ENCODE measurements at places on chromosomes 12 and 14. TPM values are rescaled to one million over a fixed set of nuclear protein-coding genes. Genes with fewer than 3 reads are reported as not detected.
A peak's percentile ranks its signal among the peaks of the same experiment; 100 is the strongest.

GRCh38 chr12:15044471-15044870, 71.6 kb downstream of the PDE6H start:
- no peak for DNase-seq

DNA sequence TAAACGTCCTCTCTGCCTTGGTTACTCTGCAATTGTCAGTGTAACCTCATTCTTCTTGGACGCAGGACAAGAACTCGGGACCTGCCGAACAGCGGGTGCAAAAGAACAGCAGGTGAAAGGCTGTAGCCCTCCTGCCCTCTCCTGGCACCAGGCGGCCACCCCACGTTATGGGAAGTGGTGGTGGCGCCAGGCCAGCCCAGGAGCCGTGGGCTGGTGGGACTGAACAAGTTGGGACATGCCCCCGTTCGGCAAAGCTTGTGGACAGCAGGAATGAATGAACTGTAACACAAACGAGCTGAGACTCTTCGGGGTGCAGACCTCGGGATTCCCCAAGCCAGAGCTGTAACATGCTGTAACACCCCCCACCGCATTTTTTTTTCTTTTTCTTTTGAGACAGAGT, 6.6 kb upstream of the M6PR start:
- no peak for DNase-seq

GRCh38 chr12:51329742-51330141, 5.8 kb upstream of the BIN2 start:
- no peak for DNase-seq

- no peak for DNase-seq
Measured at GRCh38 chr12:131436922-131437705, 273.8 kb upstream of the SFSWAP start.

DNA sequence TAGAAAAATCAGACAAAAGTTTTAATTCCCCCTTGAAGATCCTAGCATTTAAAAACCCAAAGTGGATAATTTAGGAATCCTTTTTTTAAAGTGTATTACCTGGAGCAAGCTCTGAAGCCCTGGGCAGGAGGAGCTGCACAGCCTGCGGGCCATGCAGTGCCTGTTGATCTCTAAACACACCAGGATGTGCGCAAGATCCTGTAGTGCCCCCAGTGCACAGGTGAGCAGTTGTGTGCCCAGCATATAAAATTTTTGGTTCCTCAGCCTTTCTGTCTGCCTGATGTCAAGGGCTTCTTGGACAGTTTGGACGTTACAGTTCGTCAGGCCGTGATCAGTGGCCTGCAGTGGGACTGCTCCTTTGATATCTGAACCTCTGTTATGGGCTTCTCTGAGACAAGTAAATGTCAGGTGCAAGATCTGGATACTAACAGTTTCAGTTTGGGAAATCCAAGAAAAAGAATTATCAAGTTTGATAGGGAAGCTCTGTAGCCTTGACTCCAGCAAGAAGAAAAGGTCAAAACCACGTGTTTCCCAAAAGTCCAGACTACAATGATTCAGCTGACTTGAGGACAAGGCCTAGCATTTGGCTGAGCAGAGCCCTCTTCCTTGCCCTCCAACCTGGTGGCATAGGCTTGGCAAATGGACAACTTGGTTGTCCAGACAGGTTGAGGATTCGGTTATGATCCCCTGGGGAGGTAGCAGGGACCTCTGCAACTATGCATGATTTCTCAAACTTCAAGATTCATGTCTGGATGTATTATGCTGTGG, 1.0 kb downstream of the ATXN7L3B start:
- no peak for DNase-seq

GRCh38 chr12:116217045-116217735, 60.3 kb downstream of the MED13L start:
- DNase-seq, result no peak

- no peak for DNase-seq
Measured at GRCh38 chr12:27966870-27967269, 5.7 kb downstream of the PTHLH start.

GRCh38 chr14:35867280-35867629, 41.1 kb downstream of the BRMS1L start:
- no peak for DNase-seq

- DNase-seq, result no peak
Measured at GRCh38 chr12:68237619-68238018, 12.0 kb upstream of the IL26 start.

DNA sequence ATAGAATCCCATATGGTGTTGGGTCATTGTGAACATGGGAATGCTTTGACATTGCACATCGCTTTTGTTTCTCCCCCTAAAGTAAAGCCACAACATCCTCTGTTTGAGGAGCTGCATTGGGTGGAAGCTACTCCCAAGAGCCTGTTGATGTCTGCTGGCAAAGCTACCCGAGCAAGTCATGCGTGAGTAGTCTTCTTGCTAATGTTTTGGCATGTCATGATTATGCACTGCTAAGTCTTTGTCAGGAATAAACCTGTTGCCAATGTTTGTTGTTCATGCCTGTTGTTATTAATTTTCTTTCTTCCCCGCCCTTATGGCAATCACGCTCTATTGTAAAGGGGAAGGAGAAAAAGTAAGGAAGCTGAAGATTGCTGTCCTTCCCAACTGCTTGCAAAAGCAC, 97.3 kb downstream of the EXOC5 start:
- no peak for DNase-seq

- DNase-seq, result no peak
Measured at GRCh38 chr14:97353102-97353501, 555.9 kb downstream of the VRK1 start.

DNA sequence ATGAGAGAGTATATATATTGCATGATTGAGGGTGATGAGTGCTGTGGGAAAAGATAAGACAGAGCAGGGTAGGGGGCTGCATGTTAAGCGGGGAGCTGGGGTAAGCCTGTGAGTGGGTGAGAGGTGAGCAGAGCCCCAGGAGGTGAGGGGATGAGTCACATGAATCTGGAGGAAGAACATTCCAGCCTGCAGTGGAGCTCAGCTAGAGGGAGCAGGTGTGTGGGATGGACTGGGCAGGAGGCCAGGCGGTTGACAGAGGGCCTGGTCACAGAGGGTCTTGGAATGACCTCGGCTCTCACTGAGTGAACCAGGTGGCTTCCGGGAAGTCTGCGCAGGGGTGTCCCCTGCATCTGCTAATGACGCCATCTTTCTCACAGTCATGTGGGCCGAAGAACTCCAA, 44.4 kb downstream of the GIT2 start:
- DNase-seq, result no peak

- DNase-seq, result no peak
Measured at GRCh38 chr14:49904270-49904669, 11.4 kb downstream of the ARF6 start.

DNA sequence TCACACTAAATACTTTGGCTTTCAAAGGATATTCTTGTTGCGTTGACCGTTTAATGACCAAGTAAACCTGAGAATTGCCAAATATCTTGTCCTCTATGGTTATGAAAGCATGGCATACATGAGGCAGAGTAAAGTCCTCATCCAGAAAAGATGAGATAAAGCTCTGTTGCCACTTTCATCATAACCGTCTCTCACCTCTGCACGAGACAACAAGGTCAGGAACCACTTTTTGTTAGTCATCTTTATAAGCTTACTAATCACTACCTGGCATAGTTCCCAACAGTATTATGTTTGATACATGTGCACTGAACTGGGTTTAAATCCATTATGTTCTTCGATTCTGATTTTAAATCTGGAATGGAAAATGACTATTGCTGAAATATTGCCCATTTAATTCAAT, 31.3 kb downstream of the PTPRB start:
- no peak for DNase-seq

DNA sequence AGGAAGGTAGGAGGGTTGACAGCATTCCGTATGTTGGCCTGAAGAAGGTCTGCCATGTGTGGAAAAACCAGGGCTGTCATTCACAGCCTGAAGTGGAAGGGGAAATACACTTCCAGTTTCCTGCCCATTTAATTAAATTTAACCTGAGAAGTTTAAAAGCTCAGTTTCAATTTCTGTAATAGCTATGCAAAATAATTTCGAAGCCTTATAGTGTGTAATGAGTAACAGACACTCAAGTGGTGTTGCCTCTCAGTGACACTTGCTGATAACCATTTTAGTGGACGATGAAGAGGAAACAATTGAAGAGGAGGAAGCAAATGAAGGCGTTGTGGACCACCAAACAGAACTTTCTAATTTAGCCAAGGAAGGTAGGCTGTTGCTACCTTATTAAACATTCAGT, 44.8 kb downstream of the EP400 start:
- no peak for DNase-seq

DNA sequence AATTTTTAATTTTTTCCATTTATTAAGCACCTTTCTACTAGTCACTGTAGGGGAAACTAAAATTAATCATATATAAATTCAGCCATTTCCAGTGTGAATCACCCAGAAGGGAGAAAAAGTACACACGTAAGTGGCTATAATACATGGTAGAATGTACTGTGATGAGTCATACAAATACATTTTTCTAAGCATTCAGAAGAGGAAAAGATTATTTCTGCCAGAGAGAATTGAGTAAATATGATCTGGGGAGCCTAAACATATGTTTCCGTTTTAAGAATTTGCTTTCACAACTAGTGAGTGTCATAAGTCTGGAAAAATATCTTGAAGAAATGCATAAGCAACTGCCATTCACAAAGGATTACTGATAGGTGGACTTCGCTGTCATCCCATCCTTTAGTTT, 102.8 kb downstream of the TGFB3 start:
- DNase-seq, result no peak

GRCh38 chr12:126681676-126682075, 1585.3 kb upstream of the TMEM132C start:
- no peak for DNase-seq

GRCh38 chr12:7877420-7877819, 4.7 kb upstream of the SLC2A14 start:
- DNase-seq, result no peak

DNA sequence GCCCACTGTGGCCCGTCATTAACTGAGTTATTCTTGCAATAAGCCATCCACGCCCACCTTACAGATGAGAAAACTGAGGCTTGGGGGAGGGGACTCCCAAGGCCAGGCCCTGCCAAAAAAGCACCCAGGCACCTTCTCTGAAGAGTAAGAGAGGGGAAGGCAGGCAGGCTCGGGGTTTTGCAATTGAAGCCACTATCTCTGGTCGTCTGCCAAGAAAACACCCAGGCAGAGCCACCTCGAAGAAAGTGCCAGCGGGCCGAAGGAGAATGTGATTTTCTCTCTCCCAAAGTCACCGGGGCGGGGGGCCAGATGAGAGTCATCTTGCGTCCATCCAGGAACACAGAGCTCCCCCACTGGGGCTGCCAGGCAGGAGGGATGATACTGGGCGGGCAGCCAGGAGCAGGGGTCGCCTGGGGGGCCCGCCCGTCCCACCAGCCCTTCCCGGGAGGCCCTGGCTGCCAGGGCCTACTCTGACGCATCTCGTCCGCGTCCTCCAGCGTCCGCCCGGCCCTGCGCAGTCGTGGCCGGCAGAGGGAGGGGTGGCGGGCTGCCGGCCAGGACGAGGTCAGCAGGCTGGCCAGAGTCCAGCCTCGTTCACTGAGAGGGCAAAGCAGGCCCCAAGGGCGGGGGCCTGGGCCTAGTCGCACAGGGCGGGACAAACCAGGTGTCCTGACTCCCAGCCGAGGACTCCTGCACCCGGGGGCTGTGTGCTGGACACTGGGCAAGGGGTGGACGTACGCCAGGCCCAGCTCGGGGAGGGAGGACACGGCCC, 74.3 kb downstream of the RFLNA start:
- DNase-seq, result peak; percentile 63

DNA sequence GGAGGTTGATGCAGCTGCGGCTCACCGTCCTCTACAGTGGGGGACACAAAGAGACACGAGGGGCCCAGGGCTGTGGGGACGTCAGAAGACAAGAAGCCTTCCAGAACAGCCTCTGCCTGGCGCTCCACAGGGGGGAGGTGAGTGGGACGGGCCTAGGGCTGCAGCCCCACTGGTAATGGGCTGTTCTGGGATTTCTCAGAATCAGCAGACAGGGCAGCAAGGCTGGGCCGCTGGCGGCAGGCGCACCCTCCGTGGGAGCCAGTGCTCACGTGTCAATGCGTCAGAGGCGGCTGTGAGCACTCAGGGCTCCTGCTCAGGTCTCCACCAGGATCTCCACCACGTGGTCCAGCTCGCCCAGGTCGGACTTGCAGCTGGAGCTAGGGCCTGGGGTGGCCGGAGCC, 10.0 kb downstream of the CDCA4 start:
- DNase-seq, result no peak

GRCh38 chr12:76674669-76675315, 89.1 kb upstream of the ZDHHC17 start:
- no peak for DNase-seq

DNA sequence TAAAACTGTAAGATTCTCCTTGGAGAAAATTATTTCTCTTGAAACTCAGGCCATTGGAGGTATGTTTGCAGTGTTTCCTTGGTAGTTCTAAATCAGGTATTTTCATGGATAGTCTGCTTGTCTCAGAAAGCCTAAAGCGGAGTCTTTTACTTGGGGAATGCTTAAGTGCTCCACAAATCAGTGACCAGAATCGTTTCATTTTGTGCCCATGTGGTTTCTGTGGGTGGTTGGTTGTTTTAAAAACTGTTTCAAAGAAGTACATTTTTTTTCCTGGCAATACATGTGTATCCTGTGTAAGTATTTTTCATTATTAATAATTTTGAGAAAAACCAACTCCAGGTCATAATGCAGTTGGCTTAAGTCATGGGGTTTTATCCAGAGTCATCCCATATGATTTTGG, 33.6 kb downstream of the CCDC91 start:
- no peak for DNase-seq

GRCh38 chr12:53172352-53172751, 8.2 kb upstream of the ZNF740 start:
- DNase-seq, result no peak

DNA sequence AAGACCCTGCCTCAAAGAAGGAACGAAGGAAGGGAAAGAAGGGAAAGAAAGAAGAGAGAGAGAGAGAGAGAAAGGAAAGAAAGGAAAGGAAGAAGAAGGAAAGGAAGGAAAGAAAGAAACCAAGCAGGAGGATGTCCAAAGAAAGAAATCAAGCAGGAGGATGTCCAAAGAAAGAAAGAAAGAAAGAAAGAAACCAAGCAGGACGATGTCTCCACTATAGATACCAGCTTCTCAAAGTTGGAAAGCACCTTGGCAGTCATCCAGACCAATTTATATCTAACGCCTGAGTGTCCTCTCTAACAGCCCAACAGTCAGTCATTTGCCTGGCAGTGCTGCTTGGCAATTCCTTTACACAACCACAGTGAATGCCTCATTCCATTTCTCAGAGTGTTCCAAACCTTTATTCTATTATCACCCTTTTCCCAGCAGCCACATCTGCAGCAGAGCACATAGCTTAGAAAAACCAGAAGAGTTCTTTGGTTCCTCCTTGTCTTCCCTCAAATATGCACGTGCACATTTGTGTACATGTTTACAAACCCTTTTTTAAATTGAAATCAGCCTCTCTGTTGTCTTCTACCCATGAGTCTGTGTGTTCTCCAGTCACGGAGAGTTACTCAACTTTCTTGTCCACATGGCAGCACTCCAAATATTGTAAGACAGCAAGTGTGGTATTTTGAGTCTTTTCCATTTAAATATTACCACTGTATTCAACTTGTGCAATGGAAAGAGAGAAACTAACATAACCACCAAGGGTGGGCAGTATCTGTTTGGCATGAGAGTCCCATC, 138.4 kb downstream of the STXBP6 start:
- DNase-seq, result no peak

GPR68 gene
- 1.7 TPM for total RNA-seq

POTEG gene
- total RNA-seq, result not detected

BDKRB1 gene
- 3.0 TPM for total RNA-seq

FSCB gene
- 0.90 TPM for total RNA-seq

DIO3 gene
- 1.8 TPM for total RNA-seq

PAX9 gene
- 0.48 TPM for total RNA-seq

CIROP gene
- total RNA-seq, result not detected

JPH4 gene
- total RNA-seq, result 2.7 TPM

TGFB3 gene
- 90.7 TPM for total RNA-seq

Measured in urinary bladder (tissue), 4 donors.